Effector memory CD4-positive, alpha-beta T cell (primary cell): ENCODE measurements at places on chromosomes 2 and 18.
A peak's percentile ranks its signal among the peaks of the same experiment; 100 is the strongest.

DNA sequence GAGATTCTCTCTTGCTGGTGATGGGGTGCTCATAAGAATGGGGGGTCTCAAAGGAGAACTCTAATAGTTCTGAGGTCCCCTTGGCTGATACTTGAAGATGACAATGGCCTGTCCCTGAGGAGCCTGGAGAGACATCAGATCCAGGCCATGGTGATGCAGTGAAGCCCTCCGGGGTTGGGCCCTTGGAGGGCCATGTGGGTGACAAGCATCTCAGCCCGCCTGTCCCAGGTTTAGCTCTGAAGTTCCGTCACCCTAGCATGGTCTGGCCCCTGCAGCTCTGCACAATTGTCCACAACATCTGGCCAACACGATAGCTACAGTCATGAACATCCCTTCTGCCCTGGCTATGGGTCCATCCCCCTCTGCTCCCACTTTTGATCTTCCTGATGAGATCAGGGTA lies 202.8 kb upstream of the HS6ST1 start:
- DNase-seq: no peak

- peak; percentile 32 for DNase-seq
These were observed 405 bp downstream of the PPP3R1 start for GRCh38 chr2:68251855-68252399.

DNA sequence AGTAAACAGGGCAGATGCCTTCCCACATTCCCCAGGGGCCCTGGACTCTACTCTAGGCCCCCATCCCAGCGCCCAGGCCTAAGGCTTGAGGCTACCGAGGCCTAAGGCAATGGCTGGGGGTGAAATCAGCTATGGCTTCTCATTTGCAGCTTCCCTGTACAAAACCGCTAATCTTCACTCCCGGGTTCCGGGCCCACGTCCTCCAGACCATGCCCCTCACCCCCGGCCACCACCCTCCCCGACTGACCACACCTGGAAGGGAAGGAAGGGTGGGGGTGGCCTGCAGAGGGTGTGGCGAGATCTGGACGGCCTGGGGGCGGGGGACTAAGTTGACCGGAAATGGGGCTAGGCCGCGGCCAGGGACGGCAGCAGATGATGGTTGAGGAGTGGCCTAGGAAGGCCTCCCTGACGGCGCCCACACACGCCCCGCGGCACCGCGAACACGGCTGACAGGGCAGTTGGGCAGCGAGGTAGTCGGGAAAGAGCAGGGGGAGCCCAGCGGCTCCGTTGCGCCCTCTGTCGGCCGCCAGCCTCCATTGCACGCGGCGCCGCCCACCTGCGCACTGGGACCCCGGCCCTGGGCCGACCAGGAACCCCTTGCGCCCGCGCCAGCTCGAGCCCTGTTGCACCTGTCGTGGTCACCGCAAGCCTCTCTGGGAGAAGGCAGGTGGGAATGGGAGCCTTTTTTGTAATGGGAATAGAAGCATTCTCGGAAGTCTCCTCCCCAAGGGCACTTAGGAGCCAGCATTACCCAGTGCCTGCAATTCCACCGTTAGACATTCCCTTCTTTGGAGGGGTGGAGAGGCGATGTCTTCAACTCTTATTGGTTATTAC lies 117.1 kb upstream of the STPG4 start:
- peak; percentile 19 for DNase-seq

DNA sequence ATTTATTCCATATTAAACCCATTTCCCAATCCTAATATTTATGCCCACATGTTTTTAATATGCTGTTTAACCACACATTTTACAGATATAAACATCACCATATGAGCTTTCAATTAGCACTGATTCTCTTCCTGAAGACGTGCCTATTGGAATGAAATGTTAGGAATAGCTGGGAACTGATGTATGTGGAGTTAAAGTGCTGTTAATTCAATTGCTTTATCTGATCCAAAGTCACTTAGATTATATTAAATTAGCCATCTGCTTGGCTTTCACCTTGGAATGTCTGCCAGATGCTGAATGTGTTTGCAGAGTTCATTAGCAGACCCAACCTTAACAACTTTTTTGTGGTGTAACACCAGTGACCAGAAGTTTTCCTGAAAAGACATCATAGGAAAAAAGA lies 942.9 kb upstream of the KLHL29 start:
- no peak for DNase-seq

- no peak for DNase-seq
These were observed 340.0 kb upstream of the GULP1 start for GRCh38 chr2:187951470-187952218.

DNA sequence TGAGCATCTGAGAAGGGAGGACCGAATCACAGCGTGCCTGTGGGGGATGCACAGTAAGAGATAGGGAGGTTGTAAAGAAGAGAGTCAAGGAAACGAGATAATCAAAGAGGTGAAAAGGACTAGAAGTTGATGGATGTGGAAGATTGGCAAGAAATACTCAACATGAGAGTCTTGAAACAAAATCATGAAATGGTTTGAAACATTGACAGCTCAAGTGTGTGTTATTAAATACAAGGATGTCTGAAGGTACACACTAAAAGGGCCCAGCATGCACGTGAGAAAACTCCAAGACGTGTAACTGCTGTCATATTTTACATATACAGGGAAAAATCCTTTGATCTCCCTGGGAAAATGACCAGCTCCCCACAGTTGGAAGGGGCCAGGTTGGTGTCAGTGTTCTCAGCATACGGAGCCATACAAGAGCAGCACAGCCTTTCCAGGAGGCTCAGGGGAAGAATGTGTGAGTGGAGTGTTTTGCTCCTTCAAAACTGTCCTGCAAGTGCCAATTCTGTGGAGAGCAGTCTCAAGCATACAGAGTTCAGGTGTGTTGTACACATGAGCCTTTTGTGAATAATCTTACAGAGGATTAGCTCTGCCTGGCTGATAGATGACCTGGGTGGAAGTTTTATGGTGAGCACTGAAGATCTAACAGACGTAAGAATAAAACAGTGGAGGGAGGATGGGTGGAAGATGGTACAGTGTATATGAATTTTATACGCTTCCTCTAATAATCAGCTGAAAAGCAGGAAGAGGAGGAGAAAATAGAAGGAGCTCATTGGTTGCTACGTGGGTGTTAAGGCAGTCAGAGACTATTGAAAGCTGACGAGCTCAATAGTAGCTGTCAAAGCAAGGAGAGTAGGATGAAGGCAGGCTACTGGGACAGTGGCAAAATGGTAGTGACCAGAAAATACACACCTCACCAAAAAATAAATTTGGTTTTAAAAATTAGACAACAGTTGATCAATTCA lies 126.8 kb downstream of the ATP9B start:
- no peak for DNase-seq

DNA sequence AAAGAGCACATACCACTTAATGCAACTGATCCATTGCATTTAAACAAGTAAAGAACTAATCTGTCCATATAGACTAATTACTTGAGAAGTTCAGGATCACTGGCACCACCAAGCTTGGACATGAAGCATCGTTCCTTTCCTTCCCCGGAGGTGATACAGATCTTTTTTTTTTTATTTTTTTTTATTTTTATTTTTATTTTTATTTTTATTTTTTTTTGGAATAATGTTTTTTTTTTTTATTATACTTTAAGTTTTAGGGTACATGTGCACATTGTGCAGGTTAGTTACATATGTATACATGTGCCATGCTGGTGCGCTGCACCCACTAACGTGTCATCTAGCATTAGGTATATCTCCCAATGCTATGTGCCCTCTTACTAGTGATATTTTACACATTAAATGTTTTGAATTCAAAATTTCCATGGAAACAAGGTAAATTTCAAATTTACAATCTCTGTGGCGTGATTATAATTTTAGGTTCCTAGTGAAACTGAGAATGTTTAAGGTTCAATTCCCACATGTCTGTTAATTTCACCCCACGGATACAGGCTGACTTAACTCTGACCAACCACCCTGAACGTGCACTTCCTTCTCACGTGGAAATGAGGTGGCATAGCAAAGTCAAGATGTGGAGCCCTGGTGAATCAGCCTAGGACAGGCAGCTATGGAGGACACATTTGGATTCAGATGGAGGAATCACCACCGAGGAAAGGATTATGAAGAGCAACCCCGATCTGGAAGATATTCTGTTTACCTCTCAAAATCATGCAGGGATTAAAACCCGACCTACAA lies 101.6 kb upstream of the THOC1 start:
- DNase-seq: no peak

- DNase-seq: peak; percentile 61
These were observed at the start of gene ABHD1 for GRCh38 chr2:27123302-27124150. Gene ABHD1 (plus strand): TSS chr2:27123815. CDS start chr2:27123949, 134 bp downstream.

- no peak for DNase-seq
These were observed 250.7 kb downstream of the ARHGAP15 start for GRCh38 chr2:143379955-143380354.

- no peak for DNase-seq
These were observed 243.9 kb downstream of the SLC4A3 start for GRCh38 chr2:219871351-219871750.

- DNase-seq: peak; percentile 10
These were observed 67.1 kb downstream of the MGAT5 start for GRCh38 chr2:134320930-134321329.

DNA sequence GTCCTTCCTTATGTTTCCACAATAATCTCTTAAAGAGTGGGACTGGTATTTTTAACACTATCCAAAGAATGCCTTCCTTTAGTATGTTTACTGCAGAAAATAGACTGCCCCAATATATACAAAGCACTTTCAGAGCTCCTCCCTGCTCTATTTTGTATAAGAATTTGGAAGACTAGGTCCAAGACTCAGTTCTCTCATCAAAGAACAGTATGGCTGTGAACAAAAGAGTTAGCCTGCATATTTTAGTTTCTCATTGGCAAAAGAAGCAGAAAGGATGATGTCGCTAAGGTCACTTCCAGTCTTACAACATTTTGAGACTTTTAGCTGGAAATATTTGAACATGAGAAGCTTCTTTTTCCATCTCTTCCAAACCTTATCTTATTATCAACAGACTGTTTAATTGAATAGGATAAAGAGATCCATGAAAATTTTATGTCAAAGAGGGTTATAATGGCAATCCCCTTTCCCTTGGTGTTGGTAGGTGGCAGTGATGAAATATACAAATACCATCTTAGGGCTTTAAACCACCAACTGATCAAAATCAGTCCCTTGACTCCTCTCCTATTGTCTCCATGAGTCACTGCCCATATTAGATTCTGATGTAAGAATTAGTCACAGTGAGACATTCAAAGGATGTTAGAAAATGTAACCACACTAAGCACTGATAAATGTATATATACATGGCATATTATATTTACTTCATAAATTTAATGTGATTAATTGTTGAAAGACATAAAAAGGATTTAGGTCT lies 266.9 kb upstream of the DSEL start:
- DNase-seq: no peak

DNA sequence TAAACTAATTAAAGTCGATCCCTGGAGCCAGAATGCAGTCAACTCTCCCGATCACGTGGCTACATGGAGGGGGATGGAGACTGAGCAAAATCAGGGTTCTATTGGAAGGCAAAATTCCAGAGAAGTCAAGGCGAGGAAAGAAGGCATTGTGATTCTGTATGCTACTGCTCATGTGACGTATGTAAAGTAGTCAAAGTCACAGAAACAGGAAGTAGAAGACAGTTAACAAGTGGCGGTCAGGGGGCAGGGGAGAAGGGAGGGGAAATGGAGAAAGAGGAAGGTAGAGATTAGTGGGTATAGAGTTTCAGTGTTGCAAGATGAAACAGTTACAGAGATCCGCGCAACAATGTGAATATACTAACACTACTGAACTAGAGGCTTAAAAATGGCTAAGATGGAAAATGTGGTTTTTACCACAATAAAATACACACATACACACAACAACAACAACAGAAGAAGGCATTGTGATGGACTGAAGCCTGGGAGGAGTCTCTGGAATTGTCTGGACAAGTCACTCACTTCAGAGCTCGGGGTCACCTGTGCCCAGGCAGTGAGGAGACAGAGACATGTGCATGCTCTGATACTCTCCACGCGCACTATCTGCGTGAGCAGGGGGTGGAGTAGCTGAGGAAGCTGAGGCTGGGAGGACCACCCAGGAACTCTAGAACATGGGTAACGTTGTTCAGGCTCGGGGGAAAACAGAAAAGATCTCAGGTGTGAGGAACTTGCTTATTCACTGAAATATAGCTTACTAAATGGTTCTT lies 89.9 kb upstream of the CDCA7 start:
- no peak for DNase-seq

GRCh38 chr2:174495365-174496012 lies 8.7 kb upstream of the GPR155 start:
- no peak for DNase-seq

GRCh38 chr2:68689553-68690537 lies 44.8 kb upstream of the ARHGAP25 start:
- DNase-seq: no peak

GRCh38 chr2:65417509-65418085 lies 14.8 kb downstream of the SPRED2 start:
- no peak for DNase-seq

DNA sequence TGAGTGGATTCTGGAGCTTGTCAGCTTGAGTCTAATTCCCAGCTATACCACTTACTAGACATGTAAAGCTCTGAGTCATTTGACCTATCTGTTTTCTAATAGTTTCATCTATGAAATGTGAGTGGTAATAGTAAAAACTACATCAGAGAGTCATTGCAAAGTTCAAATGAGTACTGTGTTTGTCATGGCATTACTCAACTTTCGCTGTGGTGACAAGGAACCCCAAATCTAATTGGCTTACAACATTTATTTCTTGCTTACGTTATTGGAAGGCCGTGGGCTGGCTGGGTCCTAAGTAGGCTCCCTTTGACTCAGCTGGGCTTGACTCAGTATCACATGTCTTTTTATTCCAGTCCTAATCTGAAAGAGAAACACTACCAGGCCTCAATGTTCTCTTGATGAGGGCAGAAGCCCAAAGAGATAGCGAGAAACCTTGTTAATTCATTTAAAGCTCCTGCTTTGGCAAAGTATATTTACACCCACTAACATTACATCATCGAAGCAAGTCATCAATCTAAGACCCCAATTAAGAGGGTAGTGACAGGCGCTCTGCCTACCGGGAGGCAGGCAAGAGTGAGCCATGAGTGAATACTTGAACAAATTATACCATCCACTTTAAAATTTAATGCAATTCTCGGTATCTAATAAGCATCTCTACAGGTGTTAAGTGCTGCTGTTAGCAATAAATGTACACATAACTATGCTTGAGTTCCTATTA lies 431.8 kb upstream of the SPHKAP start:
- DNase-seq: no peak

DNA sequence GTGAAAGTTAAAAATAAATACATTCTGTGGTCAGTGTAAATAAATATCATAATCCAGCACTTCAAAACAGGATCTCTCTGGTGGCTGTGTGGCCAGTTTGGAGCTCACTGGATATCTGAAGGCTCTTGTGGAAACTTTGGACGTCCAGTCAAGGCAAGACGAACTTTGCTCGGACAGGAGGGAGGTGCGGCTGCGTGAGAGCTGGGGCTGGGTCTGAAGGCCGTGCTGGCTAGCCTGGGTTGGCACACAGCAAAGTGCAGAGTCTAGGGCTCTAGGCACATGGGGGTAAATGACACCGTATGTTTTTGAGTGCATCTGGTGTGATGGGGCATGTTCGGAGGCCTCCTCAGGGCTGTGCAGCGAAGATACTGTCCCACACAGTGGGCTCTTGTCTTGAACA lies 78.9 kb upstream of the TXNDC2 start:
- DNase-seq: no peak

- no peak for DNase-seq
These were observed 168.6 kb downstream of the ETAA1 start for GRCh38 chr2:67565761-67566160.
